ENCODE measurements at places on chromosomes 12 and 14.

DNA sequence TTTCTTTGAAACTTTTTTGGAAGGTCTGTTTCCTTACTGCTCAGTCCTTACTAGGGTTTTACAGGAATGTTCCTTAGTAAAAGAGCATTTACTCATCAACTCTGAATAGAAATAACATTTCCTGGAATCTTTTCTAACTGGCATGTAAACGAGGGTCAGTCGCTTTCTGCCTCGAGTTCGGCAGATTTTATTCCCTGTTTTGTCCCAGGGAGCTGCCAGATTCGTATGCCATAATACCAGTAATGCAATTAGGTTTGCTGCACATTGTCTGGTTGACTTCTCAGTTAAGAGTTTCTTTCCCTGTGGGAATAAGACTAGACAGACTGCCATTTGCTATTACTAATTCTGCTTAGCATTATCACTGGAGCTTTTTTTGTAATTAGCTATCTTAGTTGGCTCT is 91.9 kb downstream of the VRK1 start:
- DNase-seq: no peak

DNA sequence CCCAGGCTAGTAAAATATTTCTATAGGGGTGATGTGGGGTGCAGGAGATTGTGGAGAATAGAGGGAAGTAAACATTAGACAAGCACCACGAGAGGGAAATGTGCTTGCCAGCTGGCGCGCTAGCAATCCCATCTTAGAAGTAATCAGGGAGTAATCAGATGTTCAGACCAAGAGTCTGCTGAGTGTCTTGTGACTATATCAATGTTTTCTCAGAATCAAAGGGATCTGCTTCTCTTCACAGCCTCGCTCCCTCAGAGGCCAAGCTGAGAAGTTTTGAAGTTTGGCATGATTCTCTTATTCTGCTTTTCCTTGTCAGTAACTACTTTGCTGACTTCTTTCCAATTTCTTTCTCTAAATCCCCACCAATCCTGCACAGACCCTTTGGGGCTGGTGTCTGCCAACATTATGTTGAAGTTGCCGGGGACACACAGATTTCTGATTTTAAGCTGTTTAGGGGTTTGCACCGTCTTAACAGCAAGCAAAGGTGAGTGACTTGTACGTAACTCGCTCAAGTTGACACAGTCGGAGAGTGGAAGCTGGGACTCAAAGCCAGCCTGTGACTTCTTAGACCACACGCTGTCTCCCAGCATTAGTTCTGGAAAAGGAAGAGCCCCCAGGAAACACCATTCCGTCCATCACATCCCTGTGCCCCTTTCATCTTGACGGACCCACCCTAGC is 22.0 kb upstream of the TSPAN9 start:
- DNase-seq: no peak

DNA sequence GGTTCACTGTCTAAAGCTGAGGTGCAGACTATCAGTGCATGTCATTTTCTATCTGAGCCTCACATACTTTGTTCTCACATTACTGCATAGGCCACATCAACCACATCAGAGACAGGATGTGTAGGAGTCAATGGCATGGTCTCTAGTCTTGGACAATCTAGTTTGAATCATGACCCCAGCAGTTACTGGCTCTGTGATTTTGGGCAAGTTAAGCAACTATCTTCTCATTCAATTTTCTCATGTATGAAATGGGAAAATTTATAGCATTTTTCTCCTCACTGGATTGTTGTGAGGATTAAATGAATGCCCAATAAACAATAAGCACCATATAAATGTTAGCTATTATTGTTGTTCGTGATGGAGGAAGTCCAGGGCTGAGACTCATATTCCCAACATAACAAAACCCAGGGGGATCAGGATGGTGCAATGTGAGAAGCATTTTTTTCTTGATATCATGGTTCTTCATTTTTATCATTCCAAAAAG is 432.6 kb downstream of the LRIG3 start:
- no peak for DNase-seq

DNA sequence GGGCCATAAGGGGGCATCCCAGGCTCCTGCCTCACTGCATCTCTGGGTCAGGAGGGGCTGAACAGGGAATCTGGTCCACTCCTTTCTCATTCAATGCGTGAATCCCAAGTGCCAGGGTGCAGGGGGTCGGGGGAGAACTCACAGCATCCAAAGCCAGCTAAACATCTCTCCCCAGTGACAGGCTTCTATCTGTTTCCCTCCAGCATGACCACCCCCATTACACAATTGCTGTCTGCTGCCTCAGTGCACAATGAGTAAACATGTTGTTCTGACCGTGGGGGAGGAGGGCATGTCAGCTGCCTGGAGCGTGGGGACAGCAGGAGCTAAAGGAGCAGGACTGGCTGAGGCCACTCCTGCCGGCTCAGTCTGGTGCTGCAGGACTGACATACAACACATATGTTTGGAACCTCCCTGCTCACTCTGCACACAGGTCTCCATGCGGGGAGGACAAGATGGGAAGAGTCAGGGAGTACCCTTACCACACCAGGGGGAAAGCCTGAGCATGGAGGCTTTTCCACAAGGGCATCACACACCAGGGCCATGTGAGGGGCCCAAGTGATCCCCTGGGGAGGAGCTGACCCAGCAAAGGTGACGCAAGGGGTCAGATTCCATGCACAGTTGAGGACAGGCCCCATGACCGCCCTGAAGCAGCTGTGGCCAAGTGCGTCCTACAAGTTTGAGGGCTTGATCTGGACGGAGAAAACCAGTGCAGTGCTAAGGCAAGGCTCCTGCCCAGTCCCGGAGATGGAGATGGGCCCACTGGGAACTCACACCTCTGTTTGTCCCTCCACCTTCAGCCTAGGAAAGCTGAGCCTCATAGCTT is 1.4 kb downstream of the TNS2 start:
- no peak for DNase-seq

DNA sequence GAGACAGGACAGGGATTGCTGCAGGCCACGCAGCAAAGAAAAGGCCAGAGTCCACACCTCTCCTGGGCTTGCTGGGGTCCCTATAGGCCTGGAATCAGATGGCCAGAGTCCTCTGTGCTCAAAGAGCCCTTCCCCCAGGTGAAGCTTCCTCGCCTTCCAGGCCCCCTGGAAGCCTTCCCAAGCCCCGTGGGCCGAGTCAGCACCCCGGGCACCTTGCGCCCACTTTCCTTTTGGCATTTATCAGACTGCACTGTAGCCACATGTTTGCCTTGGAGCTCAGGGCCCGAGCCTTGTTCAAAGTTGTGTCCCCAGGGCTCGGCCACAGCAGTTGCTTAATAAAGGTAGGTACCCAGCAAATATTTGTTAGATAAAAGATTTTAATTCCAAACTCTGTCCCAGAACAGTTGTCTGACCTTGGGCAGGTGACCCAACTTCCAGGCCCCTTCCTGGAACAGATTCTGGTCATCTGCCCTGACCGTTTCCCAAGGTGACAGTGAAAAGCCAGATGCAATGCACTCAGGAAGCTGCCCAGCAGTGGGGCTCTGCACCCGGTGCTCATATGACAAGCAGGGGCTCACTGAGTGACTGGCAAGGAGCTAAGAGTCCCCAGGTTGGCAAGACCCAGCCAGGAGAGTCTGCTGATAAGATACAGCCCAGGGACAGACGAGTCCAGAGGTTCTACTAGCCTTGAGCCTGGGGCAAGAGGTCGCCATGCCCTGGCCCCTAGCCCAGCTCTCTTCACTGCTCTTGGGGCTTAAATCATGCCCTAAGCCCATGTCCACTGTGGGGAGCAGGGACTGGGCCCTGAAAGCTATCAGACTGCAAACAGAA is 81.2 kb downstream of the PITPNM2 start:
- DNase-seq: no peak

- no peak for DNase-seq
Measured at GRCh38 chr14:98189062-98189461, 1082.9 kb downstream of the BCL11B start.

GRCh38 chr12:132881818-132882217 is 5.6 kb downstream of the CHFR start:
- DNase-seq: no peak

- DNase-seq: no peak
Measured at GRCh38 chr12:52792185-52793029, 3.5 kb downstream of the KRT3 start.

- DNase-seq: no peak
Measured at GRCh38 chr12:99824900-99825542, 159.7 kb downstream of the ANKS1B start.

GRCh38 chr12:108418164-108418890 is 79.2 kb upstream of the CMKLR1 start:
- no peak for DNase-seq

DNA sequence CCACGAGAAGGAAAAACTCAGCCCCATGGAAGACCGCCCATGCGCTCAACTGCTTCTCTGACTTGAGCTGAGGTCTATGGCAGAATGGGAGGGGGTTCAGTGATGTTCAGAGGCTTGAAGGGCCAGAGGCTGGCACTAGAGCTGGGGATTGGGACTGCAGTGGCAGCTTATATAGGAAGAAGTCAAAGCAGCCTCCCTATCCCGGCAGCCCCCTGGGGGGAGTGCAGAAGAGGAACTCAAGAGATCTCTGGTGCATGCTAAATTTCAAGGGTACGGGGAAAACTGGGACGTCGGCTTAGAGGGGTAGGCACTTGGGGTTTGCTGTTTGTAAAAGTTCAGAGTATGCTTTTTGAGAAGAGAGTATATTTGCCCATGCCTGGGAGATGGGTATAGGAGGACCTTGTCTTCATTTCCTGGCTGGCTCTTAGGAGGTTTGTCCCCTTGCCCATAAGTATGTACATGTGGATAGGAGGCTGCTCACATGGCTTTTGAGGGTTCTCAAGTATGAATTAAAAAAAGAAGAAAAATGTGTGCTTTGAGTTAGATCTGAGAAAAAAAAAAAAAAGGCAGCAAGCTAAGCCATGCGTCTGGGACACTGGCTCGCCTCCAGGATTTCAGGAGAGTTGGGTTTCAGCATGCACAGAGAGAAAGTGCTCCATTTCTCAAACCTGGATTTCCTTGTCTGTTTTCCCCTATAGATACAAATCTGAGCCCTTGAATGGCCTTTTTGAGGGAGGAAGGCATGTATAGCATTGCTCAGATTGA is 3.2 kb upstream of the MEG3 start:
- DNase-seq: no peak

- no peak for DNase-seq
Measured at GRCh38 chr12:130711756-130712155, 4.3 kb downstream of the RIMBP2 start.

DNA sequence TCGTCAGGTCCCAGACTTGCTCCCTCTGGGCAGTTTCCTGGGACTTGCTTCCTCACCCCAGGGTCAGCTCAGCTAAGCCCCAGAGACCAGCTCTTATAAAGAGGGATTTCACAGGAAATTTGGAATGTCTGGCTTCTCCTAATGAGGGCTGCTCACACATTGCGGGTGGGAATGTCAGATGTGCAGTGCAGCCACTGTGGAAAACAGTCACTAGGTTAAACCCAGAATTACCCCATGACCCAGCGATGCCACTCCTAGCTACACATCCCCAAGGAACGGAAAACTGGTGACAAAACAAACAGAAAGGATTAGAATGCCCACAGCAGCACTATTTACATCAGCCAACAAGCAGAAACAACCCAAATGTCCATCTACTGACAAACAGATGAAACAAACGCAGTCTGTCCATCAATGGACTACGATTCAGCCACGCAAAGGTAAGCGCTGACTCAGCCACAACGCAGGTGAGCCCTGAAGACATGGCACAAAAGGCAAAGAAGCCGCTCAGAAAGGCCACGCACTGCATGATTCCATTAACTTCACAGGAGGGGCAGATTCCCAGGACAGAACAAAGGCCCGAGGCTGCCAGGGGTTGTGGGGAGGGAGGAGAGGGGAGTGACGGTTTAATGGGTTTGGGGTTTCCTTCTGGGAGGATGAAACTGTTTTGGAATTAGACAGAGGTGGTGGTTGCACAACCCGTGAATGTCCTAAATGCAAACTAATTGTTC is 63.0 kb downstream of the NCOR2 start:
- no peak for DNase-seq

DNA sequence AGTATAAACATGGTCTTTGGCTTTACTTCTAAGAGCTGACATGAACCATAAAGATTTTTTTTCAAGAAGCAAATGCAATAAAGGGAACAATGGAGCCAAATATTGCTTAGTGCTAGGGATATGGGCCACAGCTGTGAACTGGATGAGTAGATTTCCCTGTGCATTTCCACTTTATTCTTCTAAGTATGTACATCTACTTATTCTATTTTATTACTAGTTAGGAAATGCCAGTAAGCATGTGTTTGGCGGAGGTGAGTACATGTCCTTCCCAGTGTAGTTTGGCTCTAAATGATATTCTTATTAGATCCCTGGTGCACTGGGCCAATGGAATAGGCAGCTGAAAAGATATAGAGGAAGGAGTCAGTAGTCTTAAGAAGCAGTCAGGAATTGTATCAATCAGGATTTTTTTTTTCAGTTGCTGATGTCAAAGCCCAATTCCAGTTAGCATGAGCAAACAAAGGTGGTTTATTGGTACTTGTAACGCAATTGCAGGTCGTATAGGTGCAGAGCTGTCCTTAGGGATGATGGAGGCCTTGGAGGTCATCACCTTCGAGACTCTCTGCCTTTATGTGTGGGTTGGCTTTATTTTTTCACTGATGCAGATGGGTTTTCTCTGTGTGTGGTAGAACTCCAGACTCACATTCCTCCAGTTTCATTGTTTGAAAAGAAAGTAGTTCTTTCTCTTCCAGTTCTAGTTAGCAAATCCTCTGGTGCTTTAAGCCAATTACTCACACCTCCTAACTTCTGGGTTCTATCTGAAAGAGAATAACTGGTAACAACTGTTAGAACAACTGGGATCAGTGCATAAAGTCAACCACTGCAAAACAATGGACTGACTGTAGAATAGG is 139.0 kb upstream of the LRIG3 start:
- DNase-seq: no peak
